ENCODE measurements at places on chromosomes 12 and 14.

GRCh38 chr14:102917056-102917385, 5.4 kb upstream of the AMN start:
- no peak for DNase-seq

- no peak for DNase-seq
These were observed 1.8 kb upstream of the BMAL2 start for GRCh38 chr12:27330846-27331245.

DNA sequence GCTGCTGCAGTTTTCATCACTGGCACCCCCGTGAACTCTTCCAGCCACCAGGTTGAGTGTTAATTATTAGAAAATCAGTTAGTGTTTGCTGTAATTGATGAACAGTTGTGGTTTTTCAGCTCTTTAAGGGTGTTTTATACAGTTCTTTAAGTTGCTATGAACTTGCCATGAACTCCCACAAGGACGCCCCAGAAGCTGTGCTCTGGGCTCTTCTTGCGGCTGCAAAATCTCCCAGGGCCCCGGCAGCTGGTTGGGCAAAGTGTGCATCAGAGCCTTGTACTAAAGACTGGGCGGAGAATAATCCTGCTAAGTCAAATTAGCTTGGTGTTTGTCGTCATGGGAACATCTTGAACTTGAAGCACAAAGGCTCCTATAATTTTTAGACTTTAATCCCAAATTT, 82.2 kb downstream of the EML1 start:
- DNase-seq, result no peak

DNA sequence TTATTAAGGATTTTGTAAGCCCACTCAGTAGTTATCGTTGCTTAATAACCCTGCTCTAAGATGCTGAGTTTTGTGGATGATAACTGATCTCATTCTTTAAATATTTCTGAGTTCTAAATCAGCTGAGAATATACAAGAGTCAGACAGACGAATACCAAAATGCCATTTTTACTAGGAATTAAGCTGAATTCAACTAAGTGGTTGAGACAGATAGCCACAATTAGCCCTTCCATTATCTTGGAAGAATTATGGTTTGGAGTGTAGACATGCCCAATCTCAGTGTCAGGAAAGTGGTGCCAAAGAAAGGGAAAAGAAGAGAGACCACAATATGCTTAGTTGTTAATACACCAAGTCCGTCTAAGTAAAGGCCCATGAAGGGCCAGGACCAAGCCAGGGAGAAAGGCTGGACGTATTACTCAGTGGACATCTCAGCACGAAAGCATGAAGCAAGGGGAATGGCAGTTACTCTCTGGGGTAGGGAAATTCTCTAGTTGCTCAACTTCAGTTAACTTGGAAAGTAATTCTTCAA, 58.6 kb downstream of the KCNA5 start:
- DNase-seq, result no peak

- DNase-seq, result no peak
These were observed 386.9 kb downstream of the ZFP36L1 start for GRCh38 chr14:68405961-68406360.

DNA sequence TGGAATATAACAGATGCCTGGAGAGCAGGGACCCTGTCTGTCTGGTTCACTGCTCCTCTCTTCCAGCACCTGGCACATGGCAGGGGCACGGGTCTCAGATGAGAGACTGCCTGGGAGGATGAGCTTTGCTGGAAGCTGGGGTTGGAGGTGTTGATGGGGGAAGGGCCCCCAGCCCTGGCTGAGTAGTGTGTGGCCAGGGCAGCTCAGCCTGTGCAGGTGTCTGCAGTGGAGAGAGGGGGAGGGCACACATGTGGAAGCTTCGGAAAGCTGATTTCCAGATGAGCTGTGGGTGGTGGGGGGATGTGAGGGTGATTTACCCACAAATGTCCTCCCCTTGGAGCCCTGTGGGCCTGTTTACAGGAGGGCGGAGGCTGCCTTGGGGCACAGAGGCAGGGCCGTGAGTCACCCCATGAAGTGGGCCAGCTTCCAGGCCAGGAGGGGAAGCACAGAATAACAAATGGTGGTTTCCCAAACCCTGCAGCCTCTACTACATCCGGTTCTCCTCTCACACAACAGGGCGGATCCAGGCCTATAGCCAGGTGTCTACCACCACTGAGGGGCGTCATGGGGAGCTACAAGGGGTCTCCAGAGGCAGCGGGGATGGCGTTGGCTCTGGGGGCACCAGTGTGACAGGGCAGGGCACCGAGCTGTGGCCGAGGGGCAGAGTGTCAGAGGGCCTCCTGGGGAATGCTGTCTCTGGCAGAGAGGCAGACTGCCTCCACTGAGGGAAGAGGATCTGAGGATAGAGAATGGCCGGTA, 11.0 kb downstream of the KRT7 start:
- no peak for DNase-seq

GRCh38 chr12:89756194-89756584, 47.6 kb upstream of the ATP2B1 start:
- no peak for DNase-seq

DNA sequence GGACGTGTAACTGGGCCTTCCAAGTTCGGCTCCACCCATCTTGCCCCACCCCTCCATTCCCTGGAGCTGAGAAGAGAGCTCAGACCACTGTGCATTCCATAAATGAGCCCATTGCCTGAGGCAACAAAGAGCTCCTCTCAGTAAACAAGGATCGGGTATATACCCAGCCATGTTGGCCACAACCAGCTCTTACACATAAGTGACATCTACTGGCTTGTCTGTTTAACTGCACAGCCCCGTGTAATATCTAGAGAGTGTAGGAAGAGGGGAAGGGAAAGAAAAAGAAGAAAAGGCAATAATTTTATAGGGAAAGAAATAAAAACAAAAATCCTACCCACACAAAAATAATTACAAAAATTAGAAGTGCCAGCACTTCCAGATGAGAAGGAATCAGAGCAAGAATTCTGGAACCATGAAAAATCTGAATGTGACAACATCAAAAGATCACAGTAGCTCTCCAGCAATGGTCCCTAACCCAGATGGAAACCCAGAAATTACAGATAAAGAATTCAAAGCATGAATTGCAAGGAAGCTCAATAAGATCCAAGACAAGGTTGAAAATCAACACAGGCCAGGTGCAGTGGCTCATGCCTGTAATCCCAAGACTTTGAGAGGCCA, 308.1 kb downstream of the RPAP3 start:
- no peak for DNase-seq

DNA sequence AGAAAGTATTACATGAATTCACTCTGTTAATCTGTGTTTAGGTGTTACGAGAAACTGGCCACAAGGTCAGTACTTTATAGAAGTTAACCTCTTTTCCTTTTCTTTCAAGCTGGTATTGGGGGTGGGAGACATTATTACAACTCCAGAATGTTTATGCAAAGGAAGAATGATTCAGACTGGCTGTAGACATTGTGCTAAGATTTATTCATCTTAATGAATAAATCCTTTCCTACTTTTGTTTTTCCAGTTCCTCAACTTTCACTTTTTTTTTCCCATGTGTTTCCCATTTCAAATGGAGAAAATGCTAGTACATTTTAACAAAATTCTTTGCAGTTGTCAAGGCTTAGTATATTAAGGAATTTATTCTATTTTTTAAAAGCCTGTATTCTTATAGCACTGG, 1.3 kb downstream of the OTOGL start:
- DNase-seq, result no peak

DNA sequence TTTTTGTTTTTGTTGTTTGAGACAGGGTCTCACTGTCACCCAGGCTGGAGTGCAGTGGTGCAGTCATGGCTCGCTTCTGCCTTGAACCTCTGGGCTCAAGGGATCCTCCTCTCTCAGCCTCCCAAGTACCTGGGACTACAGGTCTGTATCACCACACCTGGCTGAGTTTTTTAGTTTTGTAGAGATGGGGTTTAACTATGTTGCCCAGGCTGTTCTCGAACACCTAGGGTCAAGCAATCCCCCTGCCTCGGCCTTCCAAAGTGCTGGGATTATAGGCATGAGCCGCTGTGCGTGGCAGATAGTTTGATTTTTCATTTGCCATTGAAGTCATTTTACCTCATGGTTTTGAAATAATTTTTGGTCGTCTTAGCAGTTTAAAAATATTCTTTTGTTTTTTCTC, 94.3 kb upstream of the EIF5 start:
- no peak for DNase-seq

- no peak for DNase-seq
These were observed 19.6 kb upstream of the SLC6A12 start for GRCh38 chr12:233615-233968.

- DNase-seq, result no peak
These were observed 87.1 kb downstream of the SSPN start for GRCh38 chr12:26282339-26282940.

DNA sequence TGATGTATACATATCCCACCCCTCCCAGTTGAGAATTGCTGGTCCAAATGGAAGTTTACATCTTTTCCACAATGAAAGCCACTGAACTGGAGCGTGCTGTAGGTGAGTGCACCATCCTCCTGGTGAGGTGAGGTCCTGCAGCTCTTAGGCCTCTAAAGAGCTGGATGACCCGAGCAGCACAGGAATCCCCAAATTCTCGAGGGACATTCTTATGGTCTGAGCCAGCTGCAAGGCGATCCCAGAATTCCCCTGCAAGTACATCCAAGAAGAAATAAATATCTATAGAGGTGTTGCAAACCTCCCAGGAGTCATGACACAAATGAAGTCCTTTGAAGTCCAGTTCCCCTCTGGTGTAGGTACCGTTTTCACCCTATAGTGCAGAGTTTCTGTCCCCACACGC, 24.0 kb downstream of the TMEM132C start:
- DNase-seq, result no peak

- no peak for DNase-seq
These were observed 37.3 kb downstream of the LRCOL1 start for GRCh38 chr12:132572801-132573760.

DNA sequence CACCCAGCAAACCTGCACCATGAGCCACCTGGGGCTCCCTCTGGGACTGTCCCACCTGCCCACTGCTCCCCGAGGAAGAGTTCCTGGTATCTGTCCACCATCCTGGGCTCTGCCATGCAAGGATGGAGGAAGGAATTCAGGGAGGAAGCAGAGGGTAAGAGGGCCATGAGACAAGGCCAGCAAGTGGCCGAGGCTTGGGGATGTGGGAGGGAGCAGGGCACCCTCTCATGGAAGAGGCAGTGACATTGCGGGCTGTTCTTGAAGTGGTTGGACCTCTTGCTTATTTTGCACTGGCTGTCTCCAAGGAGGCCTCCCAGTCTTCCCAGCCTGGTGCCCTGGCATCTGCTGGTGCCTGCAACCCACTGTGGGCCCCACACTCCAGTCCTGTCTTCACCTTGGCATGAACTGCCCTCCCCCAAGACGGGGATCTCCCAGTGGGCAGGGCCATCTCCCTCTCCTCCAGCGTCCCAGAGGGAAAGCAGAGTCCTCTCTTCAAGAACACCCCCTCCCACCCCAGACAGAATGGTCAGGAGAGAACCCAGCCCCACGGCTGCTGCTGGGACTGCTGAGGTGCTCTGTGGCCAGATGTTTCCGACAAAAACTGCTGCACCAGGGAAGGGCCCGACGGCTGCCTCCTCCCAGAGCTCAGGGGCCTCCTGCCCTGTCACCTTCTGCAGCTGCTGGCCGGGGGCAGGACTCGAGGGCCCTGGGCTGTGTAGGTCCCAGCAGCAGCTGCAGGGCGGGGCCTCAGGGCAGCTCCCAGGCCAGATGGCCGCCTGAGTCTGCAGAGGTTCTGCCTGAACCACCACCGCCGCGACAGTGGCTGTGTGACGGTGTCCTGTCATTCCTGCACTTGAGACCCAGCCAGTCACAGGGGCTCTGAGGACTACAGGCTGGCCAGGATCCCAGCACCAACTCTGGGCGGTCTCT, 1.8 kb upstream of the AKT1 start:
- no peak for DNase-seq

- no peak for DNase-seq
These were observed 348 bp upstream of the SSTR1 start for GRCh38 chr14:38207377-38207735.

GRCh38 chr14:98944989-98945388, 327.0 kb downstream of the BCL11B start:
- DNase-seq, result no peak

- DNase-seq, result no peak
These were observed 334.5 kb downstream of the TMEM121 start for GRCh38 chr14:105860615-105861580.

DNA sequence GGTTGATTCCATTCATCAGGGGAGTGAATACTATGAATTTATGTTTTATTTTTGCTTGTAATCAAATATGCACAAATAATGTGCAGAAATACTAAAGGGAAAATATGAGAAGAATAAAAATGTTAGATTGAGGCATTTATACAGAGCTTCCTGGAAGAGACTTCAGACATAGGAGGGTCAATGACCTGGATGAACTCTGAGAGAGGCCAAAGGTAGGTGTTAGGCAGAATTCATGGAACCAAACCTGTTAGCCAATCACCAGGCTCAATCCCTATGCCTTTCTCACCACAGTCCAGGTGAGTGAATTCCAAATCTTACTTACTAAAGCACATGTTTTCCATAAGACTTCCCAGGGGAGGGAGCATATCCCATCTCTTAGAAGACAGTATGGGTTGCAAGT, 130.4 kb upstream of the NTF3 start:
- no peak for DNase-seq

DNA sequence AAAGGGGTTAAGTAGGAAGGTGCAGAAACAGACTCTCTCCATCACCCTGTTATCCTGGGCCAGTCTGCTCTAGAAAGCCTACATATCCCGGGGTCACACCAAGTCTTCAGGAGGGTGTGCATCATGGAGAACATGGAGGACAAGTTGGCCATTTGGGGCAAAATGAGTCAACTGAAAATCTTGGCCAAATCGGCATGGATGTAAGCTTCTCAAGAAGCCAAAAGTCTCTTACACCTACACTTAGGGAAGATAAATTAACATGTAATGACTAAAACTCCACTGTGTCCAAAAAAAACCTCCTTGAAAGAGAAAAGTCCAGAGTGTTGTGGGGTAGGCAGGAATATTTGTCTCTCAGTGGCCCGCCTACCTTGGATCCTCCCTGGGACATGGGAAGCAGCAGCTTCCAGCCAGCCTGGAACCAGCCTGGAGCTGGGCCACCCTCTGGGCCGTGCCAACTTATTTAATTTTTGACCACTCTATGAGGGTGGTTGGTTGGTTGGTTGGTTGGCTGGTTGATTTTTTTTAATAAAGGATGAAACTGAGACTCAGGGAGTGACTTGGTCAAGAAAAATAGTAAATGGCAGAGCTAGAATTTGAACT, 17.9 kb upstream of the TC2N start:
- DNase-seq, result no peak

DNA sequence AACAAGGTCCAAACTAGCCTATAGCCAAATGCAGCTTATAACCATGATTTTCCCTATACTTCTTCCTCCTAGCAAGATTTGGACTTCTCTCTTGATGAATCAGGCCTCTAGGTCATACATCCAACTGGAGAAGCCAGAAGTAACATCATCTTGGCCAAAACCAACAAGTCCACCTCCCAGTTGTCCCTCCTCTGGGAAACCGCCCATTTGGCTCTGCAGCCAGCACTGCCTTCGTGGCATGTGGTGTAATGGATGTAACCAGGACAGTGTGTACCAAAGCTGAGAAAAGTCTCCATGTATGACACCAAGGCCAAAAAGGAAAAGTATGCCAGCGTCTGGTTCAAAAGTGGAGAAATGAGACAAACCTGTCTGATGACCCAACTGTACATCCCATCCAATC, 59.3 kb upstream of the VASH1 start:
- no peak for DNase-seq
